Globus pallidus (tissue), 1 donor: ENCODE measurements at places on chromosomes 12 and 14.

- DNase-seq, result no peak
Measured at GRCh38 chr12:129162805-129163204, 309.5 kb downstream of the GLT1D1 start.

- DNase-seq, result no peak
Measured at GRCh38 chr14:74948228-74949175, 6.9 kb downstream of the PGF start.

DNA sequence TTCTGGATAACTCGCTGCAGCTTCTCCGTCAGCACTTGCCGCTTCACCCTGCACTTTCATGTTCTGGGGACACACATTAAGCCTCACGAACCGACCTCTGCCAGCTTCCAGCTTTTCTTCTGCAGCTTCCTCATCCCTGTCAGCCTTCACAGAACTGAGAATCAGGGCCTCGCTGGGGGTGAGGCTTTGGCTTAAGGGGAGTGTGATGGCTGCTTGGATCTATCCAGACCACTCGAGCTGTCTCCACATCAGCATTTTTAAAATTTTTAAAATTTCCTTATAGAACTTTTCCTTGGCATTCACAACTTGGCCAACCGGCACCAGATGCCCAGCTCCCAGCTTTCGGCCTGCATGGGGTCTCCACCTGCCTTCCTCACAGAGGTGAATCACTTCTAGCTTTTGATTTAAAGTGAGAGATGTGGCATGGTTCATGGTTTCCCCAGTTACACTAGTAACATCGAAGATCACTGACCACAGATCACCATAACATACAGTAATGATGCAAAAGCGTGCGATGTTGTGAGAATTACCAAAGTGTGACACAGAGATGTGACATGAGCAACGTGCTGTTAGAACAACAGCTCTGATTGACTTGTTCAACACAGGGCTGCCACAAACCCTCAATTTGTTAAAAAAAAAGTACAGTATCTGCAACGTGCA lies 139.1 kb upstream of the C14orf180 start:
- no peak for DNase-seq

DNA sequence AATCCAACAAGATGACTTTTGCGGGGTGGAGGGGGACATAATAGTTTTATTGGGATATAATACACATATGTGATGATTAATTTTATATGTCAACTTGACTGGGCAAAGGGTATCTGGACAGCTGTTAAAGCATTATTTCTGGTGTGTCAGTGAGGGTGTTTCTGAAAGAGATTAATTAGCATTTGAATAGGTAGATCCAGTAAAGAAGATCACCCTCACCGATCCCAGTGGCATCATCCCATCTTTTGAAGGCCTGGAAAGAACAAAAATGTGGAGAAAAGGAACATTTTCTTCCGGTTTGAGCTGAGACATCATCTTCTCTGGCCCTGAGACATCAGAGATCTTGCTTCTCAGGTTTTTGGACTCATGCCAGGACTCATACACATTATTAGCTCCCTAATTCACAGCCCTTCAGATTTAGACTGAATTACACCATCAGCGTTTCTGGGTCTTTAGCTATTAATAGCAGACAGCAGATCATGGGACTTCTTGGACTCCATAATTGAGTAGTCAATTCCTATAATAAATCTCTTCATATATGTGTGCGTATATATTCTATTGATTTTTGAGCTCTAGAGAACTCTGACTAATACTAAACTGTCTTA lies 283.6 kb downstream of the PCNX1 start:
- DNase-seq, result no peak

GRCh38 chr12:34403706-34404376 lies 381.5 kb downstream of the ALG10 start:
- DNase-seq, result no peak

DNA sequence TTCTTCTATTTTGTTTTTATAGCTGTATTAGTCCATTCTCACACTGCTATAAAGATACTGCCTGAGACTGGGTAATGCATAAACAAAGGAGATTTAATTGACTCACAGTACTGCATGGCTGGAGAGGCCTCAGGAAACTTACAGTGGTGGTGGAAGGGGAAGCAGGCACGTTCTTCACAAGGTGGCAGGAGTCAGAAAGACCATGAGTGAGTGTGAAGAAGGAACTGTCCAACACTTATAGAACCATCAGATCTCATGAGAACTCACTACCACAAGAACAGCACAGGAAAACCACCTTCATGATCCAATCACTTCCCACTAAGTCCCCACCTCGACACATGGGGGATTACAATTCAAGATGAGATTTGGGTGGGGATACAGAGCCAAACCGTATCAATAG lies 42.3 kb downstream of the ARMH4 start:
- no peak for DNase-seq

GRCh38 chr12:9786726-9787717 lies 26.3 kb upstream of the CD69 start:
- no peak for DNase-seq

DNA sequence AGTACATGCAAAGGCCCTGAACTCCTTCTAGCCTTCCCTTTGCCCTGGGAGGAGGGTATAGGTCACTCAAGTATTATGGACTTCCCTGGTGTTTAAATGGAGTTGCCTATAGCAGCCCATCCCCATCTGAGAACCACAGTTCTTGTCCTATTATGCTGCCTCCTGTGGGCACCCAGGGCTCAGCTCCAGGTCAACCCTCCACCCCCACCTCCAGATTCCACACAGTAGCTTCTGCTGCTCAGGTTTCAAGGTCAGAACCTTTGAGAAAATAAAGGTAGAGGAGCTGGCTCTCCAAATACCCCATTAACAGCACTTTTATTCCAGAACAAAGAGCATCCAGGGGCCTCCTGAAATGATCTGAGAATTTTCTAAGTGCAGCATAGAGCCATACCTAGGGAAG lies 57.4 kb downstream of the ACTN1 start:
- no peak for DNase-seq

GRCh38 chr12:130669205-130669557 lies 46.9 kb downstream of the RIMBP2 start:
- DNase-seq, result no peak

GRCh38 chr14:31357279-31357678 lies 63.1 kb downstream of the HEATR5A start:
- no peak for DNase-seq

DNA sequence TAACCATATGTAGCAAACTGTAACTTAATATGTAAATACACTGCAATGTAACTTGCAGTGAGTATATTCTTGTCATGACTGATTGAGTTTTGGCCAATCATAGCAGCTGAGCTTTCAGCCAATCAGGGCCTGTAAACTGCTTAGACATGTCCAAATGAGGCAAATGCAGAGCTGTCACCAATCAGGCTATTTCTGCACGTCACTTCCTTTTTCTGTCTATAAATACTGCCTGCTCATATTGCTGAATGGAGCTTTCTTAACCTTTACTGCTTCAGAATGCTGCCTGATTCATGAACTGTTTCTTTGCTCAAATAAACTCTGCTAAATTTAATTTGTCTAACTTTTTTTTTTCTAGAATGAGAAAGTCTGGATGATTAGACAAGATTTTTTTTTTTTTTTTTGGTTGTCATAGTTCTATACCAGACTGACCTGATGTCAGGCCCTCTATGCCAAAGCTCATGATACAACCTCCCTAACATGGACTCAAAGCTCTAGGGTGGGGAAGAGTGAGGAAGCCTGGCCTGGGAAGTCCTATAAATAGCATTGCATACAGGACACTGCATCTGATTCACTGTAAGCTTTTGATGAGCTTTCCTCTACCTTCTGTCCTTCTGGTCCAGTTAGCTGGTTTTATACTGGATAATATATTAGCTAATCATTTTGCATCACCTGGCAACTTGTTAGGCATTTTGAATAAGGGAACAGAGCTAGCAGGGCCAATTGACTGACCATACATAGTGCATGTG lies 12.0 kb downstream of the MGP start:
- no peak for DNase-seq

DNA sequence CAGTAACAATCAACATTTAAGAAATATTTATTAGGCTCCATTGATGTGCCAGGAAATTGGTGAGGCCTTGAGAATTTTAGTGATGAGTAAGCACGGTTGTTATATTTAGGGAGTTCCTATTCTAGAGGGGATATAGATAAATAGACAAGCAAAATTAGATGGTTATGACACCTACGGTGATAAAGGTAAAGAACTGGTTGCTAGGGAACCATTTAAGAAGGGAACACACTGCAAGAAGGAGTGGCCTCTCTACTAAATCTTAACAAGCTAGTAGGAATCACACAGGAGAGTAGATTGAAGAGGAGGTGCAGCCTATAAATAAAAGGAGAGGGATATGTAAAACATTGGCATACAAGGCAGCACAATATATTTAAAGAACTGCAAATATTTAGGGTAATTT lies 155.2 kb downstream of the LRIG3 start:
- DNase-seq, result no peak

DNA sequence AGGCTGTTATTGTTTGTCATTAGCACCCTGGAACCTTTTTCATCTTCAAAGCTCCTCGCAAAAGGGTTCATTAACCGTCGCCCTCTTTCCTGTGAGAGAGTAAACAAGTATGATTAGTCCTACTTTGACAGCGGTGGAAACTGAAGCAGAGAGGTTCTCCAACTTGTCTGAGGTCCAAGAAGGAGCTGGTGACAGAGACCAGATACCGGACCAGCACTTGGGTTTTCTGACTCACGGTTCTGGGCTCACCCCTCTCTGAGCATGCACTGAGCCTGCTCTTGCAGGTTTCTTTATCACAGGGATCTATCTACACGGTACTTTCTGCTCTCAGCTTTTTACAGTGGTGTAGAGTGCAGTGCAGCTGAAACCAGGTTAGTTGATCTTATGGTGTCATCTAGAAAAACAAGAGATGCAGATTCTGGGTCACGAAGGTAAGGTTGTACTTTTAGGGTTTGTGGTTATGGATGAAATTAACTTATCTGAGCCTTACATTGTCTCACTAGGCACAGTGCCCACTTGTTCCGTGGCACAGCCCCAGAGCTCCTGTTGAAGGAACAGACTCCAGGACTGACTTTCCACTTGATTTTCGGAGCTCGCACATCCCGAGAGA lies 62.1 kb downstream of the PPP2R5C start:
- no peak for DNase-seq
